Naive thymus-derived CD8-positive, alpha-beta T cell (primary cell): ENCODE measurements at places on chromosomes 16 and 17.

GRCh38 chr16:11407047-11407982, 62.1 kb downstream of the RMI2 start:
- peaks cover 2% of the 10 kb centered on the region for H3K4me1 ChIP-seq
- peak; percentile 75 for DNase-seq
- H3K36me3 ChIP-seq, result no peaks in the 10 kb centered on the region
- no peaks in the 10 kb centered on the region for H3K27me3 ChIP-seq
- H3K4me3 ChIP-seq, result no peak overlapping the region

DNA sequence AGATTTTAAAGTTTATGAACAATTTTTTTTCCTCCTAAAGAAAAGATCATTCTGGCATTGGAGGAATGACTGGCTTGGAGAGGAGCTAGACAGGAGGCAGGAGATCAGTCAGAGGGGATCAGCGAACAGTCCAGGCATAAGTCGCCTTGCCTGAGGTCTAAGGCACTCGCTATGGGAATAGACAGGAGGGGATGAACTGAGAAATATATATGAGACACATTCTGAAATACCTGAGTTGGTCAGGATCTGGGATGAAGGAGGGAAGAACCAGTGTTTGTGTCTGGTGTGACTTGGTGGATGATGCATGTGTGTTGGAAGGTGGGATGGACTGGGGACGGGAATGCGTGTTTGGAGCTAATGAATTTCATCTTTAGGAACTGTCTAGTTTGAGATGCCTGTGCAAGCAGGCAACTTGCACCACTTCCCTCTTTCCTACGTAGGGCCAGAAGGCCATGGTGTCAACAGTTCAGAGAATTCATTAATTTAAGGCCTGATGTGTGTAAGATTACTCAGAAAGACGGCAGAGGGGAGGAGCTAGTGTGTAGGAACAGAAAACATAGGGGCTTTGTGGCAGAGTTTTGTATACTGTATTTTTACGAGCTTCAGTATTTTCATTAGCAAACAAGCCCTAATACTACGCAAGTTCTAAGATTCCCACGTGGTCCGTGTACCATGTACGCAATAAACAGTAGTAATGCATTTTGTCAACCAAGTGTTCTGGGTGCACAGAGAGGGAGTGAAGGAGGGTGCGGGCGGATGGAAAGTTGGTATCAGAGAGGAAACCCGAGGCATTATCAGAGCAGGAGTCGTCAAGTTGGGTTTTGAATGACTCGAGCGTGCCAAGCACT, 825 bp downstream of the HEATR6 start:
- H3K4me1 ChIP-seq, result peaks cover 31% of the 10 kb centered on the region
- peak overlapping the region; percentile 94 for H3K27ac ChIP-seq
- peaks cover 11% of the 10 kb centered on the region for H3K36me3 ChIP-seq
- H3K27me3 ChIP-seq, result no peaks in the 10 kb centered on the region
- DNase-seq, result no peak

GRCh38 chr16:30184096-30184890, 891 bp downstream of the CORO1A start:
- peak overlapping the region; percentile 98 for H3K27ac ChIP-seq
- no peaks in the 10 kb centered on the region for H3K27me3 ChIP-seq
- peaks cover 39% of the 10 kb centered on the region for H3K36me3 ChIP-seq
- H3K4me1 ChIP-seq, result peaks cover 39% of the 10 kb centered on the region
- peak overlapping the region; percentile 99 for H3K4me3 ChIP-seq
- DNase-seq, result peak; percentile 74

DNA sequence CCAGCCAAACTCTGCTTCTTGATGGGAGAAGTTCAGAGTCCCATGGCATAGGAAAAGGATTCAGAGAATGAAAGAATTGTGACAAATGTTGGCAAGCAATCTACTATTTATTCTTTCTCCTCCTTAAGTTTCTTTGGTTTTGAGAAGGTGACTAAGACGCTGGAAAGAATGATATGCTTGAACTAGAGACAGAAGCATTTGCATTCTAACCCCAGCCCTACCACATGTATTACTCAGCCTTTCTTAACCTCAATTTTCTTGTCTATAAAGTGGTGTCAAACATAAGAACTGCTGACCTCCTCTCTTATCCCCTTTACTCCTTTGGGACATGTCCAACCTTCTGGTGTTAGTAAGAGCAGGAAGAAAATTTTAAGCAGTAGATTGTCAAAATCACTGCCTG, 124.7 kb downstream of the HS3ST2 start:
- DNase-seq, result no peak
- no peaks in the 10 kb centered on the region for H3K36me3 ChIP-seq

GRCh38 chr17:1498869-1499268, 6.4 kb upstream of the MYO1C start:
- no peaks in the 10 kb centered on the region for H3K27me3 ChIP-seq
- H3K4me1 ChIP-seq, result no peaks in the 10 kb centered on the region
- DNase-seq, result no peak
- no peak overlapping the region for H3K4me3 ChIP-seq

- H3K27ac ChIP-seq, result no peak overlapping the region
- no peaks in the 10 kb centered on the region for H3K36me3 ChIP-seq
- H3K4me1 ChIP-seq, result peaks cover 58% of the 10 kb centered on the region
Measured at GRCh38 chr17:79942011-79942405, 93.7 kb downstream of the TBC1D16 start.

DNA sequence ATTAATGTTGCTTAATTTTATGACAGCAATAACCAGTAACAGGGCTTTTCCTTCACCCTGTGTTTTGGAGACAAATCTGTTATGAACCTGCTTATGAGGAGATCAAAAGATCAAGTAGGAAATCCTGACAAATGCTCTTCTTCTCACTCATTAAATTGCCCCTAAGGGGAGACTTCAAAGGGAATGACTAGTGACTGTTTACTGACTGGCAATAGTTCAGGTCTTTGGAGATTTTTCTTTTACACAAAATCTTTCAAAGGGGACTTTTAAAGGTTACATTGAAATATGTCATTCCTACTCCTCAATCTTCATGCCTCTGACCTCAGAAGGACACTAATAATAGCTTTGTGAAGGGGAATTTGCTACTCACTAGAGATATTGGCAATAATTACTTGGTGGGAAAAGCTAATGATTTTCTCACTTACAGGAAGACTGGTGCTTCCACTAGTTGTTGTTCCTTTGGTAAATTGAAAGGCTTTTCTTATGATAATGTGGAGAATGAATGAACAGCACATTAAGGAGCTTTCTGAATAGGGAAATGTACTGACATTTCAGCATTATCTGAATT, 292.9 kb upstream of the CA10 start:
- no peak for DNase-seq
- no peaks in the 10 kb centered on the region for H3K4me1 ChIP-seq
- peaks cover 4% of the 10 kb centered on the region for H3K27me3 ChIP-seq
- no peak overlapping the region for H3K27ac ChIP-seq
- peaks cover 5% of the 10 kb centered on the region for H3K36me3 ChIP-seq

- H3K4me3 ChIP-seq, result no peak overlapping the region
- no peak overlapping the region for H3K27ac ChIP-seq
- peaks cover 11% of the 10 kb centered on the region for H3K4me1 ChIP-seq
- no peaks in the 10 kb centered on the region for H3K27me3 ChIP-seq
Measured at GRCh38 chr17:50696365-50696879, 11.3 kb downstream of the ANKRD40 start.

DNA sequence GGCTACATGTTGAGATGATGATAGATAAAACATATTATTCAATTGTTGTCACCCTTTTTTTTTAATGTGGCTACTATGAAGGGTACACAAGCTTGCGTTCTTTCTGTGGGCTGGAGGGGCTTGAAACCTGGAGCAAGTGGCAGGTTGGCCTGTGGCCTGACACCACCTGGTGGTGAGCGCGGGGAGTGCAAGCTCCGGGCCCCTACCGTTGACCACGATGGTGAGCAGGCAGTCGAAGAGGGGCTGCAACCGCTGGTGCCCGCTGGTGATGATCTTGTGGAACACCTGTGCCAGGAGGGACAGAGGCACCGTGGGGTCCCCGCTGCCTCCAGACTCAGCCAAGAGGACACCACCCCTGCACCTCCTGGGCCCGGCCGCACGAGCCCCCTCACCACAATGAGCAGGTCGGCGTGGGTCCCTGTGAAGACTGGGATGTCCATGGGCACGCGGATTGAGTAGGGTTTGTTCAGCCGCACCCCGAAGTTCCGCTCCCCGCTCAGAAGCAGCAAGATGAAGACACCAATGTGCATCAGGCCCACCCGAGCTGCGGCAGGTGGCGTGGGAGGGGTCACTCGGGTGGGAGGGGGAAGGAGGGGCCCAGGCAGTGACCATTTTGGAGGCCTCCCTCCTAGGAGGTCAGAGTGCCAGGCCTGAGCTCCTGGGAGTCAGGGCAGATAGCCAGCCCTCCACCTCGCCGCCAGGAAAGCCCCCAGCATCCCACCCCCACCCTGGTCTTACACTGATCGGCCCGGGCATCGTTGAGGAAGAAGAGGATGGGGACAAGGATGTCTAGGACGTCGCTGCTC, 14.4 kb downstream of the HID1 start:
- no peak overlapping the region for H3K27ac ChIP-seq
- peaks cover 5% of the 10 kb centered on the region for H3K4me1 ChIP-seq
- H3K4me3 ChIP-seq, result no peak overlapping the region
- H3K27me3 ChIP-seq, result no peaks in the 10 kb centered on the region
- peaks cover 1% of the 10 kb centered on the region for H3K36me3 ChIP-seq

GRCh38 chr16:15847611-15848175, 9.1 kb downstream of the MYH11 start:
- no peaks in the 10 kb centered on the region for H3K36me3 ChIP-seq
- H3K27ac ChIP-seq, result no peak overlapping the region
- H3K27me3 ChIP-seq, result no peaks in the 10 kb centered on the region
- no peak overlapping the region for H3K4me3 ChIP-seq
- H3K4me1 ChIP-seq, result no peaks in the 10 kb centered on the region

GRCh38 chr17:3506054-3506453, 30.3 kb downstream of the ASPA start:
- H3K4me1 ChIP-seq, result no peaks in the 10 kb centered on the region
- H3K27me3 ChIP-seq, result peaks cover 4% of the 10 kb centered on the region
- no peak overlapping the region for H3K4me3 ChIP-seq

- no peaks in the 10 kb centered on the region for H3K36me3 ChIP-seq
- H3K4me1 ChIP-seq, result peaks cover 9% of the 10 kb centered on the region
- H3K27ac ChIP-seq, result no peak overlapping the region
- no peak for DNase-seq
Measured at GRCh38 chr17:37505333-37505732, 15.6 kb downstream of the DUSP14 start.

- H3K4me3 ChIP-seq, result peak overlapping the region; percentile 72
- DNase-seq, result no peak
- peak overlapping the region; percentile 80 for H3K27ac ChIP-seq
Measured at GRCh38 chr17:8744086-8744785, 400 bp downstream of the CCDC42 start.

DNA sequence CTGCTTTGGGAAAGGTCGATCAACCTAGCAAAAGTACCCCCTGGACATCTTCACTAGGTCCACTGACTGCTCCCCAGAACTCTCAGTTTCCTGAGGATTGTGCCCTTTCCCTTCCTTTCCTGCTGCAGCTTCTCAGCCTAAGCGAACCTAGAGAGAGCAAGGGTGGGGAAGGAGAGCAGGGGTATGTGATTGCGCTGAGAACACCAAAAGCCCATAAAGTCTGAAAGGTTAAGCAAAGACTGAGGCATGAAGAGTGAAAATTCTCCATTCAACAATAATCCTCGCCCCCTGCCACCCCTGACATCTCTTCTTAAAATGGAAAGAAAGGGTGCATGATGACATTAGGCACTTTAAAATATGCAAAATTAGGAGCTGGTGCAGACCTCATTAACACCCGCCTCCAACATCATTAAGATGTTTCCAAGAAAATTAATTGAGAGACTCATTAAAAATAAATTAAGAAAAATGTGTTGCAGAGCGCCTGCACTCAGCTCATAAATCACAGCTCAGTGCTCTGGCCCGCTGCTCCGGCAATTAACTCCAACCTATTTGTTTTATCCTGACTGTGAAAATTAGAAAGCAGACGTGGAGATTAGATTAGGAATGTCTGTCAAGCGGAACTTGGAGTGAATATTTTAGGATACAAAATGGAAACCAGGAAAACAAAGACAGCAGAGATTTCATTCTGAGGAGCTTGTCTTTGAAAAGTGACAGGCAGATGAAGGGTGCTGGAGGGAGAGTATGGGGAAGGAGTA, 49.1 kb upstream of the PMFBP1 start:
- no peak overlapping the region for H3K4me3 ChIP-seq
- no peak for DNase-seq
- H3K4me1 ChIP-seq, result no peaks in the 10 kb centered on the region
- H3K36me3 ChIP-seq, result no peaks in the 10 kb centered on the region
- H3K27ac ChIP-seq, result no peak overlapping the region

DNA sequence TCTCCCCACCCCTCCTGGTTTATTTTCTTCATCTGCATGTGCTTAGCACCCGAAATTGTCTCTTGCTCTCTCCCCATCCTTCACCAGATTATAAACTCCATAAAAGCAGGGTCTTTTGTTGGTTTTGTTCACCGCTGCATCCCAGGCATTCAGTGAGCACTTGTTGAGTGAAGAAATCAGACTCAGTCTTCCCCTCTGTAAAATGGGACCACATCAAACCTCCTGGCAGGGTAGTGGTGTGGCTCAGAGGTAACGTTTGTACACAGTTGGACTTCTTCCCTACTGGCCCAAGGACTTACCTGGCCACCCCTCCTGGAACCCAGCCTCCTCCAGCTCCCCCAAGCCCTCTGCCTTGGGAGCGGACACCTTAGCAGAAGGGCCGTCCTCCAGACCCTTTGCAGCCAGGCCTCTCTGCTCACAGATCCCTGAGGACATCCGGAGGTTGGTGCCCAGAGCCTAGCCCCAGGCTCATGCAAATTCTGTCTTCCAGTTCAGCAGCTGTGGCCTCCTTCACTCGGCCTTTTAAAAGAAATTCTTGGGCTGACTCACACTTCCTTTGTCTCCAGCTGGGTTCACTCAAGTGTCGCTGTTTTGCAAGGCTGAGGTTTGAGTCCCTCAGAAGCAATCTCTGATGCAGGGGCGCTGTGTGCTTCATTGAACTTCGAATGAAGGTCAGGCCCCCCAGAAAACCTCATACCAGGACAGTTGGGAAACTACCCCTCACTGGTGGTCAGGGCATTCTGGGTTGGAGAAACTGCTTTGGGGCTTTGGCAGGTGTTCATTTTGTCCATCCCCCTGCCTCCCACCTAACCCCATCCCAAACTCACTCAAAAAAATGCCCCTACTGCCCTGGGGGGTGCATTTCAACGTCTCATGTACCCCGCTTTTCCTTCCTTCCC, 16.8 kb upstream of the RMI2 start:
- peaks cover 59% of the 10 kb centered on the region for H3K4me1 ChIP-seq
- H3K27me3 ChIP-seq, result no peaks in the 10 kb centered on the region
- DNase-seq, result peak; percentile 27
- H3K27ac ChIP-seq, result peak overlapping the region; percentile 69

GRCh38 chr16:88753191-88753590, 31.8 kb downstream of the PIEZO1 start:
- DNase-seq, result no peak
- H3K27me3 ChIP-seq, result no peaks in the 10 kb centered on the region
- no peaks in the 10 kb centered on the region for H3K36me3 ChIP-seq
- no peak overlapping the region for H3K27ac ChIP-seq
